ENCODE measurements at places on chromosomes 1 and 21.

GRCh38 chr1:198437332-198437731 is 103.1 kb downstream of the ATP6V1G3 start:
- no peak for DNase-seq

GRCh38 chr1:27658951-27659496 is 13.0 kb downstream of the IFI6 start:
- peak; percentile 54 for DNase-seq

- no peak for DNase-seq
These were observed 971.4 kb downstream of the TTLL7 start for GRCh38 chr1:83027511-83027910.

DNA sequence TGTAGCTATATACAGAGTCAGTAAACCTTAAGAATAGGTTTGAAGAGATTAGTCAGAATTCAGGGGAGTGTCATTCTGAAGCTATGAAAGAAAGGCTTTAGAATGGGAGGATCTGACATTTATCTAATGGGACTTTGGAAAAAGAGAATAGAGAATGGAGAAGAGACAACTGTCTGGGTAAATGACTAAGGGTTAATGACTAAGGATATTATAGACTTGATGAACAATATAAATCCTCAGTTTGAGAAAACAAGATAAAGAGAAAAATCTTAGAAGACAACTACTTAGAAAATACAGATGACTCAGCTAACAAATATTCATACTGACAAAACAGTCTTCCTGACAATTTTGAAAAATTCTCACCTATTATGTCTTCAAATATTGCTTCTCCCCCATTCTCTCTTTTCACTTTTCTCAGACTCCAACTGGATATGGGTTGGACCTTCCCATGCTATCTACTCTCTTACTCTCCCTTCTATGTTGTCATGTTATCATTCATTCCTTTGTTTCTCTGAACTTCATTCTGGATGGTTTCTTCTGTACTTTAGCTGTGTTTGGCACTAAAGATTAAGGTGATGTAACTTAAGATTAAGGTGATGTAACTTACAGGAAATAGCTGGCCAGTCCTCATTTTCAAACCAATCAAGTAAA is 20.4 kb downstream of the SLC16A1 start:
- DNase-seq: no peak

DNA sequence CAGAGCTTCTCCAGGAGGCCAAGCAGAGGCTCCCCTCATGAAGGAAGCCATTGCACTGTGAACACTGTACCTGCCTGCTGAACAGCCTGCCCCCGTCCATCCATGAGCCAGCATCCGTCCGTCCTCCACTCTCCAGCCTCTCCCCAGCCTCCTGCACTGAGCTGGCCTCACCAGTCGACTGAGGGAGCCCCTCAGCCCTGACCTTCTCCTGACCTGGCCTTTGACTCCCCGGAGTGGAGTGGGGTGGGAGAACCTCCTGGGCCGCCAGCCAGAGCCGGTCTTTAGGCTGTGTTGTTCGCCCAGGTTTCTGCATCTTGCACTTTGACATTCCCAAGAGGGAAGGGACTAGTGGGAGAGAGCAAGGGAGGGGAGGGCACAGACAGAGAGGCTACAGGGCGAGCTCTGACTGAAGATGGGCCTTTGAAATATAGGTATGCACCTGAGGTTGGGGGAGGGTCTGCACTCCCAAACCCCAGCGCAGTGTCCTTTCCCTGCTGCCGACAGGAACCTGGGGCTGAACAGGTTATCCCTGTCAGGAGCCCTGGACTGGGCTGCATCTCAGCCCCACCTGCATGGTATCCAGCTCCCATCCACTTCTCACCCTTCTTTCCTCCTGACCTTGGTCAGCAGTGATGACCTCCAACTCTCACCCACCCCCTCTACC is 19.1 kb downstream of the CSF1 start:
- DNase-seq: no peak

DNA sequence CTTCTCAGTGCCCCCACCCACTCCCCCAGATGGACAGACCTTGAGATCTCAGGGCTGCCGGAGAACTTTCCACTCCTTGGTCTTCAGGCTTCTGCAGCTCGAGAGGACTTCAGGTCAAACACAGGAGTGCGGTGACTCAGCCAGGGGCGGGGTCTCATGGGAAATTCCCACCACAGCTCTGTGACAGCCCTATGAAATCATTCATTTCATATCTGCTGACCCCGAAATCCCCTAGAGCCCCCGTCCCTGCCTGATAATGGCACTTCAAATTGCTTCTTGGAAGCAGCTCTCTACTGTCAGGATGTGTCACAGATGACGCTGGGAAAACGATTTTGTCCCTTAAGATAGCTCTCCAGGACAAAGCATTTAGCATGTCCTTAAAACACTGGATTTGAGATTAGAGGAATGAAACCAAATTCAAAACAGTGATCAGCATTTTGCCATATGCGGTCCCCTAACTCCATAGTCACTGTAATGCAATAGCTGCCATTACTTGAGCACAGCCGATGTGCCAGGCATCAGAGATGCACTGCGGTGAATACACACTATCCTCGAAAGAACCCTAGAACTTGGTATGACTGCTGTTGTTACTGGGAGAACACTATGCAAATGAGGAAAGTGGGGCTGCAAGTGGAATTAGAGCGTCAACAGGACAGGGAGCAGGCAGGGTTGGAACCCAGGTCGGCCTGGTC is at the start of gene TNFRSF9:
TNFRSF9 (minus strand) TSS at position 95 of the 692 bp plus-strand sequence. CDS start 845 bp downstream, outside the sequence.
- DNase-seq: peak; percentile 58

- no peak for DNase-seq
These were observed 251.4 kb downstream of the FAM72C start for GRCh38 chr1:143720087-143721023.

DNA sequence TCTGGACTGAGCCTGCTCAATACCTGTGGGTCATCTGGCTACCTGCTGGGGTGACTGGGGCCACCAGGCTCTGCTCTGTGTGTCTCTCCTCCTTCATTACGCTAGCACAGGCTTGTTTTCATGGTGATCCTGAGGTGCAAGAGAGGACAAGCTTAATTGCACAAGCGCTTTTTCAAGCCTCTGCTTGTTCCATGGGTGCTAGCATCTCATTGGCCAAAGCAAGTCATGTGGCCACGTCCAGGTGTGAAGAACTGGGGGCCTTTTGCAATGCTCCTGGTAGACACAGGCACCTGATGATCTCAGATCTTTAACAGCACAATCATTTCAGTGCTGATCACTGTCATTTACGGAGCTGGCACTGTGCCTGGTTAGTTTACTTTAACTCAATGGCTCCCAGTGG is 114.6 kb downstream of the KAZN start:
- DNase-seq: no peak

GRCh38 chr1:161705537-161705936 is 1.5 kb upstream of the FCRLA start:
- no peak for DNase-seq

DNA sequence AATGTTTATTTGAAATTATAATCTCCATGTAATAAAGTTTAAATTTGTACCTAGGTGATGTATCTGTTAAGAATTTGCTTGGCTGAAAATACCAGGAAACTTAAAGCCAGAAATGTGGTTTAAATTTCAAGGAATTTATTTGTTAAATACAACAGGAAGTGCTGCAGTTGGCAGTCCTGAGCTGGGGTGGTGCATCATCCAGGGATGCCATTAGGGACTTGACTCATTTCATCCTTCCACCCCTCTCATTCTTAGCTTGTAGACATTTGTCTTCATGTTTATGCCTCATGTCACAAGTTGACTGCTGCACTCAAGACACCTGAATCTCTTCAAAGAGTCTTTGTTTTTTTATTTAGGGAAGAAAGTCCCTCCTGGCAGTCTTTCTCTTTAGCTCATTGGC is 175.9 kb downstream of the LHX8 start:
- no peak for DNase-seq

GRCh38 chr21:44973598-44973997 is 33.8 kb downstream of the SLX9 start:
- no peak for DNase-seq

DNA sequence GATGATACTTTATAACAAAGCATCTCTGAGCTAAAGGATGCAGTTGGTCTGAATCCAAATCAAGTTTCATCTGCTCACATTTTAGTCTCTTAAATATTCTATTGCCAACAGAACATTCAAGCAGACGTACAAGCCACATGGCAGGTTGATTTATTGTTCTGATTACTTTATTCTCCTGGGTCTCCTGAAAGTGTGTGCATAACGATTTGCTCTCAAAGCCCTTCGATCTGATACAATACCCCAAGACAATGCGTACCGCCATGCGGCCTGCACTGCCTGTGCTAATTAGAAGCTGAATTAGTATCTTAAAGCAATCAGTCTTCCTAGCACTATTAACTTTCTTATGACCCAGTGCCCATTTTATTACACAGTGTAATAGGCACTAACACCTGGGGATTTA is 56.9 kb downstream of the FHAD1 start:
- no peak for DNase-seq

DNA sequence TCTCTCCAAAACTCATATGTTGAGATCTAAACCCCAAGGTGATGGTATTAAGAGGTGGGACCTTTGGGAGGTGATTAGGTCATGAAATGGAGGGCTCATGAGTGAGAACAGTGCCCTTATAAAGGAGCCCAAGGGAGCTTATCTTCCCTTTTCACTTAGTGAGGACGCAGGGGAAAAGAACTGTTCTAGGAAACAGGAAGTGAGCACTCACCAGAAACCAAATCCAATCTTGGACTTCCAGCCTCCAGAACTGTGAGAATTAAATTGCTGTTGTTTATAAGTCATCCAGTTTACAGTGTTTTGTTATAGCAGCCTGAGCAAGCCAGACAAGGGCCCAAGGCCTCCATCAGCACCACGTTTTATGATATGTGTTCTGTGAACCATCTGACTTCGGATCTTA is 60.3 kb upstream of the LRRC8D start:
- no peak for DNase-seq

GRCh38 chr1:30868833-30869435 is 39.6 kb downstream of the SDC3 start:
- no peak for DNase-seq
